SHP77 treated with DMSO at 0.1 percent for 48 hours (cell line): ENCODE measurements at places on chromosomes 6 and 20.

GRCh38 chr6:6492675-6493074, 95.8 kb upstream of the LY86 start:
- DNase-seq, result no peak

- DNase-seq, result peak; percentile 64
Measured at GRCh38 chr6:16064671-16065072, 64.2 kb upstream of the MYLIP start.

GRCh38 chr20:62353289-62354030, 13.7 kb downstream of the LAMA5 start:
- DNase-seq, result no peak

- DNase-seq, result no peak
Measured at GRCh38 chr6:11006061-11006460, 38.0 kb downstream of the ELOVL2 start.

GRCh38 chr6:17957498-17957897, 29.9 kb downstream of the KIF13A start:
- DNase-seq, result no peak
